ENCODE measurements at places on chromosomes 12 and 14.

- no peak for DNase-seq
Observed at GRCh38 chr12:78439666-78440065, 424.9 kb upstream of the SYT1 start.

- DNase-seq = peak; percentile 46
Observed at GRCh38 chr12:1797011-1797901, 23.1 kb upstream of the LRTM2 start.

DNA sequence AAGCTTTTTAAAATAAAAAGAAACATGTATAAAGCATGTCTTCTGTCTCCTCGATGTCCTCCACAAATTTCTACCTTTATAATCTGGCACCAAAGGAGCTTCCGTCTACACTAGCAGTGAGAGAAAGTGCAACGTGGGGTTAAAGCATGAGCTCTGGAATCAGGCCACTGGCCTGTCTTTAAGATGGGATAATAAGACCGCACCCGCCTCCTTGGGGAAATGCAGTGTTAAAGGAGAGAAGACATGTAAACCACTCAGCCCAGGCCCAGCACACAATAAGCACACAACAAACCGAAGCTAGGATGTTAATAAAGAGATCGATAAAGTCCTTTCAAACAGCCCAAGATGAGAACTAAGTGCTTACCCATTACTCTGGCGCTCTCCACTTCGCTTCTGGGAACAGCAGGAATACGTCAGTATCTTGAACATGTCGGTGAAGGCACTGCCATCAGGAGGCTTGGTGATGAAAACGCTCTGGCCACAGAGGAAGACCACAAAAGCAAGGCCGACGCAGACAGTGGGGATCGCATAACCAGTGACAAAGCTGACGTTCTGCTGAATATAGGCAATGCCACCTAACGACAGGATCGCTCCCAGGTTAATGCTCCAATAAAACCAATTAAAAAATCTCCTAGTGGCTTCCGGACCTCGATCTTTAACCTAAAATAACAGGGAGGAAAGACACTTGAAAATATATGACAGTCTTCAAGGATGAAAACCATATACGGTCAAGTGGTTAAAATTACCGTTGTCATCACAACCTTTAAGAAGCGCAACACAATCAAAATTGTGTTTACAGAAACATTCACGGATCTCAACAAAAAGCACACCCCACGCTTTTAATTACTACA is 9.1 kb downstream of the SLC15A4 start:
- no peak for DNase-seq

DNA sequence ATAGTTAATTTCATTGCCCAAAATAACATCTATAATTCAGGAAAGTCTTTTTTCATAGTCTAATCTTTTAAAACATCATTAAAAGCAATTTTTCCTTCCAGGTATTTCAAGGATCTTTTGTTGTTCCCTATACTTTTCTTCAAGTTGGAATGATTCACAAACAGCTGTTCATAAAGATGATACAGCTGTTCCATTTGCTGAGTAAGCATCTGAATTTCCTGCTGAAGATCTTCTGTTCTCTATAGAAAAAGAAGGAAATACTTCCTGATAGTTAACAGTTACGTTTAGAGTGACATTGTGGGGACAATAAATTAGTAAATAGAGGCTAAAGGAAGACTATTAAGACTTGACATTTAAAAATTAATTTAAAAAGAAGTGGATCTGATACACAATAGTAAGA is 30.3 kb upstream of the ESR2 start:
- DNase-seq = no peak

DNA sequence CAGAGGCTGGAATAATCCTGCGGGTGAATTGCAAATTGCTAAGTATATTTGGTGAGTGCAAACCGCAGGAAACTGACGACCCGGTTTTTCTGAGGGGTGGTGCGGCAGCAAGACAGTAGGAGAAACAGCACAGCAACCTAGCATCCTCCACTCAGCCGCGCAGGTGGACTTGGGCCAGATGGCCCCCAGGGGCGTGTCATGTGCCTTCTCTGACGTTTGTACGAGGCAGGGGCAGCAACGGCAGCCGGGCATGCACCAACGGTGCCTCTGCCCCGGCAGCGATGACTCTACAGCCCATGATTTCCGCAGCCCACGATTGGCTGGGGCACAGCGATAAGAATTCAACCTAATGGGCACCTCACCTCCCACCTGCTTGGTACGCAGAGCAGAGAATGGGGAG is 11.1 kb upstream of the CLEC2A start:
- DNase-seq = no peak

GRCh38 chr14:70714055-70714550 is 72.4 kb downstream of the TTC9 start:
- peak; percentile 79 for DNase-seq
